ENCODE measurements at places on chromosomes 11 and 22.
A peak's percentile ranks its signal among the peaks of the same experiment; 100 is the strongest.

DNA sequence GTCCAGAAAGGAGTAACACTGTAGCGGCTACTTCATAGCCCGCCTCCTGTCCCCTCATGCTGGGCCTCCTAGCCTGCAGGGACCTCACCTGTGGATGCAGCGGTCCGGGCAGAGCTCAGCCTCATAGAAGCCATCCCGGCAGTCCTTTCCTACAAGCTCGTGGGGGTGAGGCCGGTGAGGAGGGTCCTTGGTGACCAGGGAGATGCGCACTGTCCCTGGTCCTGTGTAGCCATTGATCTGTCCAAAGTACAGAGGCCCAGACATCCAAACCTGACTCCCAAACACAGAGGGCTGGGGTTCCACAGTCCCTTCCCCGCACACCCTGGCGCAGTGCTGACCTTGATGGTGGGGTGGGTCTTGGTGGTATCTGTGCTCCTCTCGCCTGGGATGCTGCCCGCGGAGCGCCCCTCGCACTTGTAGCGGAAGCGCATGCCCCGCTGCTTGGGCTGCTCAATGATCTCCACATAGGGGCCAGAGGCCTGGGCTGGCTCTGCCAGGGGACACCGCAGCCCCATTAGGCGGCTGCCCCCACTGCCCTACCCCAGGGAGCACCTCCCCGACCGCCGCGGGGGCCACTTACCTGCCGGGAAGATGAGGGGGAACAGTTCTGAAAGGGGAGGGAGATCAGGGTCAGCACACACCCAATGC, 993 bp downstream of the RELA start:
- no peak for DNase-seq

DNA sequence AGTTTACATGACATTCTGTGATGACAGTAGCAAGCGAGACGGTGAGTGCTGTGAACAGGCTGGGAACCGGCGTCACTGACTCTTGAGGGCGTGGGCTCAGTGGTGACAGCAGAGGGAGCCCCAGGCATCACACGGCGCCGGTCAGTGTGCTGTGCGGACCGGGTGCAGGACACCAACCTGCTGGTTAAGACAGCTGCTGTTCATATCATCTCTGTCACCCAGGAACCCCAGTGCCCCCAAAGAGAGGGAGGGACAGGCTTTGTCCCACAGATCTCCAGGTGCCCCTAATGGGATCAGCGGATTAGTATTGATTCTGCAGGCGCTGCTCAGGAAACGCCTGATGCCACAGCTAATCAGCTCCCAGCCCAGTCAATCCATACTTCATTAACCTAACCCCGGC, 18.4 kb downstream of the B3GAT1 start:
- DNase-seq, result no peak

GRCh38 chr11:93844568-93844967, 5.8 kb downstream of the VSTM5 start:
- no peak for DNase-seq

- DNase-seq, result no peak
Observed at GRCh38 chr11:47464483-47464882, 15.5 kb upstream of the RAPSN start.

- DNase-seq, result no peak
Observed at GRCh38 chr11:20739577-20739976, 70.2 kb downstream of the NELL1 start.

- DNase-seq, result no peak
Observed at GRCh38 chr11:118610225-118610772, 2.9 kb downstream of the PHLDB1 start.

- DNase-seq, result no peak
Observed at GRCh38 chr11:8023831-8024555, 36.9 kb downstream of the EIF3F start.

- no peak for DNase-seq
Observed at GRCh38 chr11:33040033-33040861, 875 bp downstream of the TCP11L1 start.

GRCh38 chr22:50302041-50302541, 5.4 kb downstream of the PLXNB2 start:
- no peak for DNase-seq

DNA sequence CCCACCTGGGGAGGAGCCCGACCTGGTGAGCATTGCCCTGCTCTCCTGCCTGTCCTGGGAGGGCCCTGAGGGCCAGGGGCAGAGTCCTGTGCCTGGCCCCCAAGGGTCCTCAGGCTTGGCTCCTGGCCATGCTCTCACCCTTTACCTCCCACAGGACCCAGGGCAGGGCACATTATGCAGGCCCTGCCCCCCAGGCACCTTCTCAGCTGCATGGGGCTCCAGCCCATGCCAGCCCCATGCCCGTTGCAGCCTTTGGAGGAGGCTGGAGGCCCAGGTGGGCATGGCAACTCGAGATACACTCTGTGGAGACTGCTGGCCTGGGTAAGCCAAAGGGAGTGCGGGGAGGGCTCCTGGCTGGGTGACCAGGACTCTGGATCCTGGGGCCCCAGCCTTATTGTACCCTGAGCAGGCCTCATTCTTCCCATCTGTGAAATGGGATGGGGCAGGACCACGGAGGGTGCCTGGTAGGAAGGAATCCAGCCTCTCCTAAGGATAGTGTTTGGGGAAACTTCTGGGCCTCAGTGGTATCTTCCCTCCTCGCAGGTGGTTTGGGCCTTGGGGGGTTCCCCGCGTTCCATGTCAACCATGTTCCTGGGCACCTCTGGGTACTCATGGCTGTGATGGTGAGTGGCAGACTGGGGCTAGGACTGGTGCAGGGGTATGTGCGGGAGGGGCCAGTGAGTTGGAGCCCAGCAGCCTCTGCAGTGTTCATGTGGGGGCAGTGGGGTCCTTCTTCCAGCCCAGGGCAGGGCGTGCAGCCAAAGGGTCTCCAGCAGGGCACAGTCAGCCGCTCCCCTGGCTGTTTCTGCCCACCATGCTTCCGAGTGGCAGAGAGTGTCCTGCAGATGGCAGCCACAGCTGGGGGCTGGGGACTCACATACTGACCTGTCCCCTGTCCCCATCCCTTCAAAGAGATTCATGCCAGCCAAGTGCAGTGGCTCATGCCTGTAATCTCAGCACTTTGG, 14.7 kb downstream of the RELT start:
- DNase-seq, result no peak

DNA sequence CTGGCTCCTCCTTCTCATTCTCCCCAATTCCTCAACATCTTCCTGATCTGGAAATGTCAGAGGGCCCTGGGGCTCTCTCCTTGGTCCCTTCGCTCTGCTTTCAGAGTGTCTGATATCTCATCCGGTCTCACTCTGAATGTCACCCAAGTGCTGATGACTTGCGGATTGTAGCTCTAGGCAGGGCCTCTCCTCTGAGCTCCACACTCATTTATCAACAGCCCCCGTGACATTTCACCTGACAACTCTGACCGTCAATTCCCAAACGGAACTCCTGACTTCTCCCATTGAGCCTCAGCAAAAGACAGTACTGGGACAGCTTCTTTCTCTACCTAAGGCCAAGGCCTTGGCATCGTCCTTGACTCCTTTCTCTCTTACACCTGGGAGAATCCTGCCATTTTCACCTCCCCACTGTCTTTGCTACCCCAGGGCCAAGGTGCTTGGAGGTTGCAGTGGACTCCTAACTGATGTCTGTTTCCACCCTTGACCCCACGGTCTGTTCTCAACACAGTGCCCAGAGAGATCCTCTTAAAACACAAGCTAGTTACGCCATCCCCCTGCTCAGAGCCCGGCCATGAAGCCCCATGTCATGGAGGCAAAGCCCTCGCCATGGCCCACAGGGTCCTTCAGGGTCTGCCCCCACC, 57.5 kb upstream of the THY1 start:
- no peak for DNase-seq

- no peak for DNase-seq
Observed at GRCh38 chr11:73239571-73240189, 21.6 kb downstream of the P2RY2 start.

DNA sequence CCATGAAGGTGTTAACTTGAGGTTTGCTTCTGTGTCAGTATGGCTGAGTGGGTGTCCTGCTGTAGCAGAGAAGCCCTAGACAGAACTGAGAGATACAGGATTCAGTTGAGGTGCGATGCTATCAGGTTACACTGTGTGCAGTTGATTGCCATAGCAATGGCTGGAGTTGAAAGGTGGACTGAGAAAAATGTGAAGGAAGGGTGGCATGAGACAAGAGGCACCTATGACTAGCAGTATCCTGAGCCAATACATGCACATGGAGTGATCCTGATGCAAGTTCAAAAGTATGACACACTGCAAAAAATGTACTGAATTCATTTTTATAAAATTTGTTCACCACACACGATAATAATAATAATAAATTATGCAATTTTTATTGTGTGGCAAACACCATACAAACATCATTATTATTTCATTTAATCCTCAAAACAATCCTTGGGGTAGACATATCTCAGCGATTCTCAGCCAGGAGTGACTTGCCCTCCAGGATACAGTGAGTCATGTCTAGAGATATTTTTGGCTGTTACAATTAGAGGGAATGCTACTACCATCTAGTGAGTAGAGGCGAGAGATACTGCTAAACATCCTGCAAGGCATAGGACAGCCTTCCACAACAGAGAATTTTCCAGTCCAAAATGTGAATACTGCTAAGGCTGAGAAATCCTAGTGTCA, 3.9 kb upstream of the PIWIL4 start:
- no peak for DNase-seq

- no peak for DNase-seq
Observed at GRCh38 chr22:36776722-36777121, 803 bp upstream of the IFT27 start.

- DNase-seq, result peak; percentile 62
Observed at GRCh38 chr22:20131597-20131858, at the start of gene ZDHHC8. Gene ZDHHC8, plus strand, starts transcription at chr22:20131804. Its CDS starts 144 bp downstream, at chr22:20131948.

DNA sequence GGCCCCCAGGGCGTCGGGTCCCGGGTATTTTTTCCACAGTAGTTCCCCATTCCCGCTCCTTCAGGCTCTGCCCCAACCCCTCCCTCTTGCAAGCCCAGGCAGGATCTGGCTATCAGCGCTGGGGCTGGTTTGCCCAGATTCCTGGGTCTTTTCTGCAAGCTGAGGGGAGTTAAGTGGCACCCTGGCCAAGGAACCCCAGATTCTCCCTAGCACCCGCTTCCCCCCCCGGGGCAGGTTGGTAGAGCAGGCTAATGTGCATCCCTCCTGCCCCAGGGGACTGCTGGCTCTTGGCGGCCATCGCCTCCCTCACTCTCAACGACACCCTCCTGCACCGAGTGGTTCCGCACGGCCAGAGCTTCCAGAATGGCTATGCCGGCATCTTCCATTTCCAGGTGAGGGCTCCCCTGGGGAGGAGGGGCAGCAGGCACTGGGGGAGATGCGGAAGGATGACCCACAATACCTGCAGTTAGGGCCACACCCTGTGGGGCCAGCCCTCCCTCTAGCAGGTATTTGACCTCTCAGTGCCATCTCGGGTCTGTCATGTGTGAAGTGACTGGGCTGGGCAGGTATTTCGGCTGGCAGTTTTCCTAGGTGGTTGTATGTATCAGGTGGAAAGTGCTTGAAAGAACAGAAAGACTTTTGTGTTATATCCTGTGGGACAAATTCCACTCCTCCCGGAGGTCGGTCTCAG, 1.6 kb downstream of the CAPN1 start:
- no peak for DNase-seq

DNA sequence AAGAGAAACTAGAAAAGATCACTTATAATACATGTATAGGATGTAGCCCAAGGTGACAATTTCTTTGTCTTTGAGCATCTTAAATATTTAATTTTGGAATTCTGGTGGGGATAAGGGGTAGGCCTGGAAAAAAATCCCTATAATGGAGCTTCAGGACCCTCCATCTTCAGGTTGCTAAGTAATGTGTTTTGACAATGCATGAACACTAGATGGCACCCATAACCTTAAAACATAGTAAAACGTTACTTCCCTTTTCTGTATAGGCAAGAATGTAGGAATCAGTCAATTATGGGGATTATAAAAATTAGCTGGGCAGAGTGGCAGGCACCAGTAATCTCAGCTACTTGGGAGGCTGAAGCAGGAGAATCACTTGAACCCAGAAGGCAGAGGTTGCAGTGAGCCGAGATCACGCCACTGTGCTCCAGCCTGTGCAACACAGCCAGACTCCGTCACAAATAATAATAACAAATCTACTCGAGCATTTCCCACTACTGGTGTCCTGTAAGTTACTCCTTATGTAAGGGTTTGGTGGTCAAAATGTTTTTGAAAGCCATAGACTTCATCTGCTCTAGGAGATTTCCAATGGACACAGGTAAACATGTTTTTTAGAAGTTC, 541.9 kb upstream of the CCDC90B start:
- no peak for DNase-seq

GRCh38 chr11:131787119-131787518, 416.7 kb downstream of the NTM start:
- no peak for DNase-seq

- no peak for DNase-seq
Observed at GRCh38 chr11:71188073-71188472, 64.3 kb downstream of the SHANK2 start.

- DNase-seq, result no peak
Observed at GRCh38 chr11:58606930-58607714, 15.3 kb upstream of the CNTF start.

DNA sequence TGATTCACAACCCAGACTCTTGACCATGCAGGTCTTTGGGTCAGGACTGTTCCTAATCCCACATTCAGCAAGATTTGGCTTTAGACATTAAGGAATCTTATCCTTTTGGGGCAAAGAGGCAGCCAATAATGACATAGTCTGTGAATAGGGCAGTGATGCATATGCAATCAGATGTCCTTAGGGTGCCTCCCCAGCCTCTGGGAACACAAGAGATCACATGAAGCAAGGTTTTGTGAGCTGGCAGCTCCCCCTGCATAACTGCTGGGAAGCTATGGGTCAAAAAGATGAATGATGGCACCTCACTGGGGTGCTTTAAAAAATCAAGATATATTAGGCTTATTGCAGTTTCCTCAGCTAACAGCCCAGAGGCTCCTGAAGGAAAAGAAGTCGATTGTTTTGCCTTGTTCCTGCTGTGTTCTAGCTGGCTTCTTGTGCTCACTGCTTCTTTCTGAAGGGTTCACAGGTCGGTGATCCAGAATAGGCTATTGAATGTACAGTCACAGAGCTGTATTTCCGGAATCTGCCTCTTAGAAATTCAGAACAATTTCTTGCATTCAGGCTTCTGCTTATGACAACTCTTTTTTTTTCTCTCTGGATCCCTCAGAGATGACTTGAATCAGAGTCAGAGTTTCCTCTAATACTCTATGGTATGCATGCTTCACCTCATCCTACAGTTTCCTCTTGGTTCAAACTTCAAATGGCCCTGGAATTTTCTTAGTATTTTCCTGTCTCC, 31.7 kb downstream of the INSC start:
- DNase-seq, result no peak

DNA sequence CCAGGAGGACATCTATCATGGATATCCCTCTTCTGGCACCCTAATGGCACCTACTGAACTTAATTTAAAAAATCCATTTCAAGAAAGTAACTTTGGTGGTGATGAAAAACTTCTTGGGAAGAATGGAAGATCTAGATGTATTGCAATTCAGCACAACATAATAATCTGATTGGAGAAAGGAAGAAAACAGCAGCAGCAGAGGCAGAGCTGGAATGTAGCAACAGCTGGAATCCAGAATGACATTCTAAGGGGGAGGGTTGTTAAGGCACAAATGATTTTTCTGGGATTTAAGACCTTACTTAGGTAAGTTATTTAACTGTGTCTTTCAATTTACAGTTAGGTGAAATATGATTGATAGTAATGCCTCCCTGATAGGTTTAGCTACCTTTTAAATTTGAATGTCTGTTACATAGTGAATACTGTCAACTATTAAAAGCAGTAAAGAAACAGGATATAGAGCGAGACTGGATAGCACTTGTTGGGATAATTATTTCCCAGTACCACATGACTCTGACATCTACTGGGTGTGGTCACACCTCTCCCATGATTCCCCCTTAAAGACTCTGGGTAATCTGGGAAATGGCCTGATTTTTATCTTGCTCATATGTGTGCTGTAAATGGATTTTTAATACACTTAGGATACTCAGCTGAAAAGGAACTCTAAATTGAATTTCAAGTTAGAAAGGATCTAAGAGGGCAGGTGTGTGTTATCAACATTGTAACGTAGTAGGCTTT, 11.7 kb downstream of the CAPRIN1 start:
- no peak for DNase-seq

All from stimulated activated CD4-positive, alpha-beta T cell treated with anti-CD3 and anti-CD28 coated beads, Interleukin-1b, Interleukin-23, amount 100 ng/mL, for 4 hours (primary cell).